ENCODE measurements at places on chromosomes 2 and 18.

DNA sequence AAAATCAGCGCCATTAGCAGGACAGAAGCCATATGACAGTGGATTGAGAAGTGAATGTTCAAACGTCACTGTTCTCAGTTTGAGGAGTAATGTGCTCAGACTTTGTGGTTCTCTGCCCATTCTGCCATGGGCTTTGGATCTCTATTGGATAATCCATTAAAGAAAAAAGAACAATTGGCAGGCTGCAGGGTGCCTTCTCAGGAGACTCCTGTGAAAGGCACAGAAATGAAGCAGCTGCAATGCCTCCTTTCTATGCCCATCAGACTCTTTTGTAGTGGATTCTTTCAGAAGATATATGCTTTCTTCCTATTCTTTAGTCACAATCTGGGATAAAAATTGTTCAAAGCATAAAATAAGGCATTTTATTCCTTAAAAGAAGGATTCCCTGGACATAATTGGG, 506.9 kb upstream of the KLHL29 start:
- no peak for DNase-seq

DNA sequence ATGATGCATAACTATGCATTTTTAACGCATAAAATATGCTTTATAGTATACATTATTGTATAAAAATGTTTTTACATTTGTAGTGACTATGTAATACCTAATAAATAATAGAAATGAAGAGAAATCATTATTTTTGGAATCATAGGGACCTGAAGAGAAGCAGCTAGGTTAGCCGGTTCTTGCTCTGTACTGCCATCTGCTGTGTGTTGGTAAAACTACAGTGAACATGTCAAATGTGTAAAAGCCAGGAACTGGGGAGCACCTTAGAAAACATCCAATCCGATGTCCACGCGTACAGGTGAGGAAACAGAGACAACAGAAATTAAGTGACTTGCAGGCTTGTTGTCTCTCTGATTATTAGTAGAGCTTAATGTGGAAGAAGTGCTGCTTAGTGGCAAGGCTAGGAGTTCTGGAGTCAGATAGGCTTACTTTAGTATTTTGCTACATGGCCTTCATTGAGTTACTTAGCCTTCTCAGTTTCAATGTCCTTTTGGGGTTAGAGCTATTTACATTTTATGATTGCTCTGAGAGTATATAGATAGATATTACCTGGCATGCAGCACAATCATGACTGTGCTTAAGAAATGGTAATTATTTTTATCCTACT, 386.5 kb downstream of the DLGAP1 start:
- peak; percentile 33 for DNase-seq

GRCh38 chr2:11123001-11123809, 32.1 kb upstream of the SLC66A3 start:
- no peak for DNase-seq

- no peak for DNase-seq
Measured at GRCh38 chr2:162063281-162063680, 10.7 kb downstream of the DPP4 start.

- DNase-seq: no peak
Measured at GRCh38 chr18:44582456-44582855, 98.2 kb upstream of the SETBP1 start.

DNA sequence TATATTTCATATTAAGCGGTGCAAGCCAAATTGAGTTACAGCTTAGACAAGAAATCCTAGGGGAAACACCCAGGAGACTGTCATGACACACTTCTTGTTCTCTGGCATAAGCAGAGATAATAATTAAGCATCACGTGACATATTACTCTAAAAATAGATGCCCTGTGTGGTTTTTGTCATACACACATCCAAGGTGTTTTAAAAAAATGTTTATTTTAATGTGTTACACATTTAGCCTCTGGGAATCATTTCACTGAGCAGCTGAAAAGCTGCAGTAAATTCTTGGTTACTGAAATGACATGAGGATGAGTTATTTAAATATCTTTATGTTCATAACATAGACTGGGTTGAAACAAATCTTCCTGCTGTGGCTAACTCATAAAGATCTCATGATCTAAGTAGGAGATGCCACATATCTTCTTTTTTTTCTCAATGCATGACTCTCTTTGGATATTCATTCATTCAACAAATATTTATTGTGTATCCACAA, 38.0 kb upstream of the ERMN start:
- no peak for DNase-seq

DNA sequence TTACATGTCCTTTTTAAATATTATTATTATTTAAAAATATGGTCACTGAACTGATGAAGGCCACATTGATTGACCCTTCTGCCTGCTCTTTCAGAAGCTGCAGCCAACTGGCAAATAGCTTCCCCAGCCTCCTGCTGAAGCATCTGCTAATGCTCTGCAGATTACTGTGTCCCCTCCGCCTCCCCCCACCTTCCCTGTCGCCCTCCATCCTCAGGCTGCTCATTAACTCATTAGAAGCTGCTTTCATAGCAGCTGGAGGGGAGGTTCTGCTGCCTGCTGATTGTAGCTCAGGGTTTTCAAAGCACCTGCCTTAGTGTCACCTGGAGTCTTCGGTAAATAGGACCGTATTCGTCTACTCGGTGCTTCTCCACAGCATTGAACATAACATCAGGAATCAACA, 24.8 kb upstream of the LMAN1 start:
- no peak for DNase-seq

DNA sequence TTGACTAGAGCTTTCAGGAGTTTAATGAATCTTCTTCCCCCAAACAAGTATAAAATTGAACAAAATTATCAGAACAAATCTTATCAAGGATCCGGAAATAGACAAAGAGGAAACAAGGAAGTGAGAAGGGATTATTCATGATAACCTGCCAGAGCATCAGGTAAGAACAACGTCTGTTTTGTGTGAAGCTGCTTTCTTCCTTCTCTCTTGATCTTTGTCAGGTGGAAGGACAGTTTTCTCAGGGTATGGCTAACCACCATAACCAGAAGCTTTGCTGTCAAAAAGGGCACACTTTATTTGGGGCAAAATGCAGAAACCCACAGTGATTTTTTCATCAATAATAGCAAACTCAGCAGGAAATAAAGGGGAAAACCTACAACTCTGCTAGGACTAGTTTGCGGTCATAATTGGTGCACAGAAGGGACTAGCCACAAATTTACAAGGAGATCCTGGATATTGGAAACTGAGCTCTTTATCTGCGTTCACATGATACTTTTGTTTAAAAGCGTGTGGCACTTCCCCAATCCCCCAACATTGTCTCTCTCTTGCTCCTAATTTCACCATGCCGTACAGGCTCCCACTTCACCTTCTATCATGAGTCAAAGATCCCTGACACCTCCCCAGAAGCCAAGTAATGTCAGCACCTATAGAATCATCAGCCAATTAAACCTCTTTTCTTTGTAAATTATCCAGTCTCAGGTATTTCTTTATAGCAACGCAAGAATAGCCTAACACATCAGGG, 124.2 kb downstream of the FSIP2 start:
- no peak for DNase-seq

DNA sequence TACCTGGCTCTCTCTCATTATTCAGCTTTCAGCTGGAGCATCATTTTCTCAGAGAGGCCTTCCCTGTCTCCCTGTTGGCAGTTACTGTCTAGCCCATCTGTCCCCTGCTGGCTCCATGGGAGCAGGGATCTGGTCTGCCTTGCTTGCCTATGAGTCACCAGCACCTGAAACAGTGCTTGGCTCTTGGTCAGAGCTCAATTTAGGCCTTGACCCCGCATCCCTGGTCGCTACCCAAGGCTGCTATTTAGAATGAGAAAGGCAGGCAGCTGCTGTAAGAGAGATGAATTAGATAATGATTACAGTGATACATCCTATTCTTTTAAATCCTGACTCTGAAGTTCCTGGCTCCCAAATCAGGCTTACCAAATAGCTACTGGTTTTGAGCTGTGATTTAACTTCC, 32.9 kb downstream of the KCNE4 start:
- no peak for DNase-seq

- DNase-seq: no peak
Measured at GRCh38 chr18:58438161-58438957, 190.5 kb downstream of the ALPK2 start.

DNA sequence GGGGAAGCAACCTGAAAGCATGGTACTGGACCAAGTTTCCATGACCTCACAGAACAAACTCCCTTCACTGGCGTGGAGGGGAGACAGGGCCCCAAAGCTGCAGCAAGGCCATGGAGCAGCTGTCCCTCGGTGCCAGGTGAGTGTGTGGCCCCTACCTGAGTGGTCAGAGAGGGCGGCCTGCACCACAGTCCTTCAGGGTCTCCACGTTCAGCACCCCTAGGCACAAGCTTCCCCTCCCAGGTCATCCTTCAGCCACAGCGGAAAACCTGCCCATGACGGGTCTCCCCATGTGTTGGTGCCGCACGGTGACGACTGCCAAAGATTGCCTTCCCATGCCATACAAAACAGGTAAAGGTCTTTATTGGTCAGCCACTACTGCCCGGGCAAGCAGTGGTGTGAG, 201.6 kb downstream of the MGAT5 start:
- no peak for DNase-seq

DNA sequence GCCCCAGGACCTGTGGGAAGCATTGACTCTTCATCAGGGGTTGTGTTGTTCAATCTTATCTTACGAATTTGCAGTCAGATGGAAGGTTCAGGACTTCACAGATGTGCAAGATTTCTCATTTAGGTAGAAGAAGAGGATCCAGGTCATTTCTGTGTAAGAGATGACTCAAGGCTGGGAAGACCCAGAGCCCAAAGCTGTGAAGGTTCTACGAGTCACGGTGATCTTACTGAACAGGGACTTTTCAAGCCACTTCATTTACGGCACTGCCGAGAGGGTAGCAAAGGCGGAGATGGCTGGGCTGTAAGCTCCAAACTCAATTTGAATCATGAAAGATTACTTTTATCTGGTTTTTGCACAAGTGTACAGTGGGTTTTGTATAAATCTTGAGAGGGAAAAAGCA, 228.0 kb upstream of the MEX3C start:
- DNase-seq: no peak

GRCh38 chr2:236047886-236048540, 120.2 kb downstream of the GBX2 start:
- peak; percentile 67 for DNase-seq

- DNase-seq: no peak
Measured at GRCh38 chr18:62846313-62846712, 131.0 kb downstream of the PHLPP1 start.

- DNase-seq: no peak
Measured at GRCh38 chr18:44536619-44537018, 144.1 kb upstream of the SETBP1 start.

GRCh38 chr2:233081731-233082221, 21.6 kb downstream of the INPP5D start:
- DNase-seq: no peak

GRCh38 chr18:21991886-21992285, 177.5 kb upstream of the GATA6 start:
- DNase-seq: peak; percentile 26

DNA sequence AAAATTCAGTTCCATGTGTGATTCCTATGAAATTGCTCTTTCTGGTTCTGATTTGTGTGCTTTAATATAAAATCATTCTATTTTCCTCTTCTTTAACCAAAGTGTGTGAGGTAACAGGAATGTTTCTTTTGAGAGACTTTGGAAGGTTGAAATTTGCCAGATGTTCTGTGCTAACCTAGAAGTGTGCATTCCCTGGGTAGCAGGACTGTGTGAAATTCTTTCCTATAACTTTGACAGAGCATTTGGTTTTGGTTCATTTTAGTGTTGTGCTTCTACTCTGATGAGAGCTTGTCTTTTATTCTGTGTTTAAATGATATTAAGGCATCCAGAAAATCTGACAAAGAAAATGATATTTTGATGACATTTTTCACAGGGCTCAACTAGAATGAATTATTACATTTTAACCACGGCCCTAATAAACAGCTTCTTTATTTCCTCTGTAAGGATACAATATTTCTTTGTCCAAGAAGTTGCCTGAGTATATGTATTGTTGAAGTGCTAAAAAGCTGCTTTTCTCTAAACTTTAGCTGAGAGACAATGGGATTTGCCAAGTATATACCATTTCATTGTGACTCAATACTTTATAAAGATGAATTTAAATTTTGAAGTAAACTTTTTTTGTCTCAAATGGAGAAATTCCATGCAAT, 34.7 kb upstream of the DLX1 start:
- no peak for DNase-seq

DNA sequence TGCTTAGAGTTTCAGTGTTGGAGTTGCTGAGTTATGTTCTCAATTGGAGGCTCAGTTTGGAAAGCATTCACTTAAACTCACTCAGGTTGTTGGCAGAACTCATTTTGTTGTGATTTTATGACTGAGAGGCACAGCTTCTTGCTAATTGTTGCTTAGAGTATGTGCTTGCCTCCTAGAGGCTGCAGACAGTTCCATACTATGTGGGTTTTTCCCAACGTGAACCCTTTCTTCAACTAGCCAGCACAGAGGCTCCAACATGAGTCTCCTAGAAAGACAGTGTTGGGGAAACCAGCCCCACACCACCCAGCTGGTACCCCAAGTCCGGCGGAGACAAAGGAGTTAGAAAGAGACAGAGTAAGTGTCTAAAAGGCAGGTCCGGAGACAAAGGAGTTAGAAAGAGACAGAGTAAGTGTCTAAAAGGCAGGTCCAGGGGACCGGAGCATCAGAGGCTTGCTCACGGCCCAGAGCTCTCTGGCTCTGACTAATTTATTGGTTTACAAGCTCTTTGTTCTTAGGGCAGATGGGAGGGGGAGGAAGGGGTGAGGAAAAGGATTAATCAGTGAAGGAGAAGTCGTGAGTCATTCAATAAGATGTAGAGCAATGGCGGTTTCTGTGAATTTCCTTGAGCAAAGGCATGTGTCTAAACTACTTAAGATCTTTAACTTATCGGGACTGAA, 999.7 kb upstream of the LRRTM1 start:
- peak; percentile 5 for DNase-seq

DNA sequence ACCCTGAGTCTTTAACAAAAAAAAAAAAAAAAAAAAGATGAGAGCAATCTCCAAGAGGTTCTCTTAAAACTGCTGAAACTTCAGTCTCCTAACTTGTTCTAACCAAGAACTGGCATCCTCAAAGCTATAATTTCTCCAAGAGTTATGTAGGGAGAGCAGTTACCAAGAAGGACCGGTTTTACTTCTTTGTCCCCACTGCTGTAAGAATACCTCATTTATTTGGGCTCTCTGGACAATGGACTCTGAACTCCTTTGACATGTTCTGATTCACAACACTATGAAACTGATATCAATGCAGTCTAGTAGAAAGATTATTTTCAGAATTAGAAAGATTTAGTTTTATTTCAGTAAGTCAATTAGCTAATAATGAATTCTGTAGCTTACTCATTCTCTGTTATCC, 84.5 kb upstream of the DTNB start:
- no peak for DNase-seq

GRCh38 chr2:153455861-153456260, 22.7 kb downstream of the RPRM start:
- DNase-seq: no peak

- DNase-seq: no peak
Measured at GRCh38 chr2:169978402-169979017, 151.3 kb downstream of the UBR3 start.
